ENCODE measurements at places on chromosomes 2 and 18.

GRCh38 chr18:27382567-27383216 lies 197.6 kb upstream of the CHST9 start:
- no peak for DNase-seq

DNA sequence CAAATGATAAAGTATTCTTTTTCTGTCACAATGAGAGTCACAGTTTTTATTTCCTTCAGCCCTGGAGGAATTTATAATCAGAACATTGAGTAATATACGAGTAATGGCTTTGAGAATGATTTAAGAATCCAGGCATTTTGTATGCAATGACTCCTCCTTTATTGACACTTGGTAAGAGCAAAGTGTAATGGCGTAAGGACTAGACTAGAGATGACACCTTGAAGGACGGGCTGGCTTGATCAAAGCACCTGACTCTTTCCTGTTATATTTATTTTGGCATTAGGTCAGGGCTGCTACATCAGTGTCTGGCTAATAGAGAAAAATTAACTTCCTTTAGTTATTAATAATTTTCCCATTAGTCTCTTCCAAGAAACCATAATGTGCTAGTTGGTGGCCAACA lies 482.4 kb upstream of the GCFC2 start:
- DNase-seq: no peak

- DNase-seq: no peak
Observed at GRCh38 chr18:77250501-77250925, 865 bp downstream of the GALR1 start.

GRCh38 chr2:188503975-188504374 lies 212.3 kb downstream of the GULP1 start:
- DNase-seq: no peak

DNA sequence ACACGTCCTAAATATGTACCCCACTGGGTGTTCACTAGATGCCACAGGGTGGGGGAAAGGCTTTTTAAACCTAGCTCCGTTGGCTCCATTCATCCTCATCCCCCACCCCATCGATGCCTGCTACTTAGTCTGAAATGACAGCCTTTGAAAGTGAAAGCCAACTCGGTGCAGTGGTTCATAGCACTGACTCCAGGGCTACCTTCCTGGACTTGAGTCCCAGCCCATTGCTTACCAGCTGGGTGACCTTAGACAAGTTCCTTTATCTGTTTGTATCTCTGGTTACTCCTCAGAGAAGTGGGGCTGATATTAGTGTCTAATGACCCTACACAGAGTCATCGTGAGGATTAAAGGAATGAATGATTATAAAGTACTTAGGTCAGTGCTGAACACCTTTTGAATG lies 24.4 kb downstream of the EHD3 start:
- DNase-seq: no peak

DNA sequence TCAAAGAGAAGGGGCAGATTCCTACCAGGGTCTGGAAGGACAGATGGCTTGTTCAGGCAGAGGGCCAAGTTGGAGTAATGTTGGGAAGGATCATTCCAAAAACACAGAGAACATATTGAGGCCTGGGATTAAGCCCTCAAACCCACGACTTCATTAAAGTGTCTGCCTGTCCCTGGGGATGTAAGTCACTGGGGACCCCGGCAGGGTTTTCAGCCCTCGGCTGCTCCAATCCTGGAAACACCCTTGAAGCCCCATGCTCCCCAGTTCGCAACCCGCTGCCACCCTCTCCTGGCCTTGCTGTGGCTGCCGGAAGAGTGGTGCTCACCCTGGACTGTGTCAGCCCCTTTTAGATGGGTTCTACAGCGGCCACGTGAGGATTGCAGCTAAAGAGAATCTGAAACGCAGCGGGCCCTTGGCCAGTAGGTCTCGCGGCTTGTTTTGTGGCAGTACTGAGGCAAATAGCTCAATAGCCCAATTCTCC lies 79.9 kb downstream of the EPAS1 start:
- no peak for DNase-seq

DNA sequence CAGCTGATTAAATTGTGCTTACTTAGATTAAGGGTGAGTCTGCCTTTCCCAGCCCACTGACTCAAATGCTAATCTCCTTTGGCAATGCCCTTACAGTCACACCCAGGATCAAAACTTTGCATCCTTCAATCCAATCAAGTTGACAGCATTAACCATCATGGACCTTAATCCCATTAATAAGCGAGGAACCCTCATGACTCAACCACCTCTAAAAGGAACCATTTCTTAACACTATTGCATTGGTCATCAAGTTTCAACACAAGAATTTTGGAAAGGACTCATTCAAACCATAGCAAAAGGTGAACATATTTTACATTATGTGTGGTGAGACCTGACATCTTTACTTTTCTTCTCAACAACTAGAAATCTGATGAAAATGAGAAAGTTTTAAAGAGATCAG lies 187.0 kb downstream of the OSR1 start:
- no peak for DNase-seq

DNA sequence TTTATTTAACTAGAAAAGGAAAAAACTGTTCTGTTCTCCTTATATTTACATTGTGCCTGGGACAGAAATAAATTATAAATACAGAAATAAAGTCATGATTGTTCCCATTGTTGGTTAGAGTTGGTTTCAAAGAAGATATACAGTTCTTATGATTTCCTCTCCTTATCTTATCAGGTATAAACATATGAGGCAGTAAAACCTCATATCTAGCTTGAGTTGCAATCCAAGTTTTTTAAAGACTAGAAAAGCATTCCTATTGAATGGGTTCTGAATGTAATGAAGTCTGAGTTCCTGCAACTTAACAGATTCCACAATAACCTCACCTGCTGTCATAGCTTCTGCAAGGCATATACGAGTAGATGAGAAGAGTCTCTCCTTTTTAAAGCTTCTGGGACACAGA lies 114.7 kb upstream of the CAVIN2 start:
- no peak for DNase-seq

DNA sequence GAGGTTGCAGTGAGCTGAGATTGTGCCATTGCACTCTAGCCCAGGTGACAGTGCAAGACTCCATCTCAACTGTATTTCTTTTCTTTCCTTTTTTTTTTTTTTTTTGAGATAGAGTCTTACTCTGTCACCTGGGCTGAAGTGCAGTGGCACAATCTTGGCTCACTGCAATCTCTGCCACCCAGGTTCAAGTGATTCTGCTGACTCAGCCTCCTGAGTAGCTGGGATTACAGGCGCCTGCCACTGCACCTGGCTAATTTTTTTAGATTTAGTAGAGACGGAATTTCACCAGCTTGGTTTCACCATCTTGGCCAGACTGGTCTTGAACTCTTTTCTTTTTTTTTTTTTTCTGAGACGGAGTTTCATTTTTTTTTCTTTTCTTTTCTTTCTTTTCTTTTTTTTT lies 41.3 kb upstream of the SATB2 start:
- no peak for DNase-seq

GRCh38 chr2:241190291-241190981 lies 2.0 kb downstream of the ANO7 start:
- no peak for DNase-seq

- no peak for DNase-seq
Observed at GRCh38 chr2:45218931-45219339, 209.7 kb upstream of the SIX2 start.

GRCh38 chr18:56575819-56576663 lies 62.4 kb downstream of the TXNL1 start:
- no peak for DNase-seq

- DNase-seq: no peak
Observed at GRCh38 chr18:11899063-11899462, 9.1 kb downstream of the MPPE1 start.

- no peak for DNase-seq
Observed at GRCh38 chr2:109066917-109067597, 61.9 kb upstream of the SH3RF3 start.

DNA sequence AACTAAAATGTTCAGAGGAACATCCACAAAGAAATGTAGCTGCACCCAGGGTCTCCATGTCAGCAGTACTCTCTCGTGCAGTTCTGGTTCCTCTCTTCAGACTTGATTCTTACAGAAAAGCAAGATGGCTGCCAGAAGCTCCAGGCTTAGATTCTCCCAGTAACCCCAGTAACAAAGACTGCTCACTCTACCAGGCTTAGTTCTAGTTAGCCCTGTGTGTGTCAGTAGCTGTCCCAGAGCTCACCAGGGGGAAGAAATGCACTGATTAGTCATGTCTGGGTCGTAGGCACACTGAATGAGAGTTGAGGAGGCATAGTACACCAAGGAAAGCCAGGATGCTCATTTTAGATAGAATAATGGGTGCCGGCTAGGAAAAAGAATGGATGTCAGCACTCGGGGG lies 395.0 kb upstream of the NRP2 start:
- no peak for DNase-seq

DNA sequence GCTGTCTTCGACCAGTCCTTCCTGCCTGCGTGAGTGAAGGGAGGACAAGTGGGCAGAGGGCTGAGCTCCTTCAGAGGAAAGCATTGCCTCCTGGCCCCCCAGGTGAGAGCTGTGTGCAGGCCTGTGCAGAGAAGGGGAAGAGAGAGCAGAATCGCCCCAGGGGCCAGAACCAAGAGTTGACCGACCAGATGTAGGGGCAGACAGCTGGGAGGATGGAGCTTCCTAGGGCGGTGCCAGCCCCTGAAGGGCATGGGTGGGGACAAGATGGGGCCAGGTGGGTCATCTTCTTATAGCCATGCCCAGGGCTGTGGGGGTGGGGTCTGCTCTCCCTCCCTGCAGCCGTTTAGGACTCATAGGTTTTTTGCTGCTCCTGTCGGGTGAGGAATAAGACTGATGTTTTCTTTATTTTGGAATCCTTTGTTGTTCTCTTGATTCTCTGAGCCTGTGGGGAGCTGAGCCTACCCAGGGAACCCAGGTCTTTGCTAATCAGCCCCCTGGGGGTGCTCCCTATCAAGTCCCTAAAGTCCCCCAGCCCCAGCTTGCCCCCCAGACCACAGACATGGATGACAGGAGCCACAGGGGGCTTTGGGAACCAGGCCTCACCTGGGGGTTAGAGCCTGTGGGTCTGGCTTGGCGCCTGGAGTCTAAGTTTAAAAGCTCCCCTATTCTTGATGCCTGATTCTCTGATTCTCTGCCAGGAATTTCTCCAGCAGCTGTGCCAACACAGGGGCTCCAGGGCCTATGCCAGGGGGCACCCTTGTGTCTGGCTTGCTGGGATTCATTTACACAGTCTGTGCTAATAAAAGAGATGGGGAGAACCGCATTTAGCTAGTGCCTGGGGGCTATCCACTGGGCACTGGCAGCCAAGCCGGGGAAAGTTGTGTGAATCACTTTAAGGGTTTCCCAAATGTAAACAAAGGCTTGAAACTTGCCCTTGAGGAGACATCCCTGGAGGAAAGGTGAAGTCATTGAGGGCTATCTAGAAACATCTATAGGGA lies 9.3 kb upstream of the EFHD1 start:
- DNase-seq: no peak

- DNase-seq: no peak
Observed at GRCh38 chr2:235699576-235699975, 205.7 kb downstream of the AGAP1 start.

DNA sequence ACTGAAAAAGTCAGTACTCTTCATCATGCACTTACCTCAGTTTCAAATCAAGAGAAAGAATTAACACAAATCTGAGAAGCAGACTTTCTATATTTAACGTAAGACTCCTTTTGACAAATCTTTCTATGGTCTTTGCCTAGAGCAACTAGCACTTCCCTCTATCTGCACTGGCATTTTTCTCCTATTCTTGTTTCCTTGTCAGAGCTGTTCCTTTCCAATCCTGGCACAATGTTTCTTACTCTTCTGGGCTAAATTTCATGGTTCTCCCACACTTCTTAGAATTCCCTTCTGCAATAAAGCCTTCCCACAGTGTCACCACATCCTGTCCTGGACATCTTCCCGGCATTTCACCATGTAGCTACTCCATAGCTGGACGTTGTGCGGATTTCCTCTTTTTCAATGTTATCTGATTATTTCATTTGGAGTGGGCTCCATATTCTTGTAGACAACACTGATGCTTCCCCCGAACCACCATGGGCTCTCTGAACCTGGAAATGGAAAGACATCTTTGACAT lies 144.7 kb upstream of the CTNNA2 start:
- no peak for DNase-seq

- DNase-seq: no peak
Observed at GRCh38 chr18:78798402-78799175, 181.0 kb upstream of the SALL3 start.

DNA sequence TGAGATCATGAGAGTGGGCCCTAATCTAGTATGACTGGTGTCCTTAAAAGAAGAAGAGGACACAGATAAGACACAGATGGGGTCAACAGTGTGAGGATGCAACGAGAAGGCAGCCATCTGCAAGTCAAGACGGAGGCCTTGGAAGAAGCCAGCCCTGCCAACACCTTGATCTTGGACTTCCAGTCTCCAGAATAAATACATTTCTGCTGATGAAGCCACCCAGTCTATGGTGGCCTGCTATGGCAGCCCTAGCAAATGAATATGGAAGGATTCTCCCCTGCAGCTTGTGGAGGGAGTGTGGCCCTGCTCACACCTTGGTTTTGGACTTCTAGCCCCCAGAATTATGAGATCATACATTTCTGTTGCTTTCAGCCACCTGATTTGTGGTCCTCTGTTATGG lies 12.3 kb downstream of the CTIF start:
- no peak for DNase-seq
